ENCODE measurements at places on chromosomes 12 and 14.

- DNase-seq: no peak
These were observed 65.5 kb downstream of the KSR2 start for GRCh38 chr12:117903110-117903840.

DNA sequence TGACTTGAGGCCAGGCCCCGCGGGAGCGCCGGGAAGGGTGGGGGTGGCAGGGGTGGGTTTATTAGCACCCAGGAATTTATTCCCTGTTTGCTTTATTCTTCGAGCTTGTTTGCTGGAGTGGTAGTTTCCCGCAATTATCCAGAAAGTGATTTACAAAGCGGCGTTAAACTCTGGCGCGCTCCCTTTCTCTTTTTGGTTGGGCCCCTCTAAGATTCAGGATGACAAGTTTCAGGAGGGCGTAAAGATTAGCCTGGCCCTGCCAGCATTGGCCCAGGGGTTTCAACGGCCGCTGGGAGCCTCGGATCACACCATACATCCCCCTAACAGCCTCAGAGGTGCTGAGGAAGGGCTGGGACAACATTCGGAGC is 444 bp upstream of the NKX2-8 start:
- no peak for DNase-seq

DNA sequence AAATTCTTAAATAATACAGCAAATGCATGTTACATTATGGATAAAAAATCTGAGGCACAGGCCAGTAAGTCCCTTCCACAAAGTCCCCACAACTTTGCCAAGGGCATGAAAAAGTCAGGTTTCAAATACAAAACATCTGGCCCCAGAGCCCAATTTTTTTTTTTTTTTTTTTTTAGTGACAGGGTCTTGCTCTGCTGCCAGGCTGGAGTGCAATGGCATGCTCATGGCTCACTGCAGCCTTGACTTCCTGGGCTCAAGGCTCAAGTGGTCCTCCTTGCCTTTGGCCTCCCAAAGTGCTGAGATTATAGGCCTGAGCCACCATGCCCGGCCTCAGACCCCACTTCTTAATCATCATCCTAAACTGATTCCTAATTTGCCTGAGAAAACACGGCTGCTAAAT is 3.1 kb upstream of the TTC8 start:
- no peak for DNase-seq

DNA sequence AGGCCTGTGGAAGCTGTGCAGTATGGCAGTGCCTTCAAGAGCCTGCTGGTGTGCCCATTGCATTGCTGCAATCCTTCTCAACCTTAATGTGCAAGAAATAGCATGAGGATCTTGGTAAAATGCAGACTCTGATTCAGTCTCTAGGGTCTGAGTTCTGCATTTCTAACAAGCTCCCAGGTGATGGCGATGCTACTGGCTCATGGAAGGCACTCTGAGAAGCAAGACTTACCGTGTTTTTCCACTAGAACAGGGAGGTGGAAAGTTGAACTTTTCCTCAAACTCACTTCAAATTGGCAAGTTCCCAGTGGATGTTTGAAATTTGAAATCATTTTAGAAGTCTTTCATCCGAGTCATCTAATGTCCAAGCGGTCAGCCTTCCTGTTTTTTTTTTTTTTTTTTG is 55.5 kb downstream of the MYRFL start:
- no peak for DNase-seq

DNA sequence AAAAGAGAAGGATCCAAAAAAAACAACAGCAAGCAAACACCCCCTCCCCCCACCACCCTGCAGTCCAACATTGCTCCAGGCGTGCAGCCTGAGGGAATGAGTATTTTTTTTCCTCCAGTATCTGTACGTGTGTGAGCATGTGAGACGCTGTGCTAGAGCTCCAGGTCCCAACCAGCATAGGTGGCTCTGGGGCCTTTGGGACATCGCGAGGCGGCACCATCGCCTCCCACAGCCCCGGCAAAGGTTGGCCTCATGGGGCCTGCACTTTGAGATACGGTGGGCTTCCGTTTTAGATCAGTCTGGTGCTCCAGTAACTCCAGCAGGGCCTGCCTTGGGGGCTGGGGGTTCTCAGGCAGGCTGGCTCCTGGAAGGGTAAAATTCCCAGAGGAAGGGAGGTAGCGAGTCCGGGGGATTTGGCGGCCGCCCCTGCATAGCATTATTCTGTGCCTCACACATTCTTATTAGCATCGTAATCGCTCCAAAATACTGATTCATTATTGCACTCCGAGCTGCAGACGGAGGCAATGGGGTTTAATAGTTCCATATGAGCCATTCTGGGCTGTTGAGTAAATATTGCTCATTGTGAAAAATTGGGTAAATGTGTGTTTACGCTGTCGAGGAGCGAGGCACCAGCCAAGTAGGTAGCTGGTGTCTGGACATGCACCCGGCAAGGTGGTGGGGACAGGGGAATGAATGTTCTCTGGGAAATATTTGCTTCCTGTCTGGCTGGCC is 143.1 kb upstream of the MYL2 start:
- no peak for DNase-seq

- DNase-seq: no peak
These were observed 122.7 kb downstream of the SSPN start for GRCh38 chr12:26317942-26318575.

DNA sequence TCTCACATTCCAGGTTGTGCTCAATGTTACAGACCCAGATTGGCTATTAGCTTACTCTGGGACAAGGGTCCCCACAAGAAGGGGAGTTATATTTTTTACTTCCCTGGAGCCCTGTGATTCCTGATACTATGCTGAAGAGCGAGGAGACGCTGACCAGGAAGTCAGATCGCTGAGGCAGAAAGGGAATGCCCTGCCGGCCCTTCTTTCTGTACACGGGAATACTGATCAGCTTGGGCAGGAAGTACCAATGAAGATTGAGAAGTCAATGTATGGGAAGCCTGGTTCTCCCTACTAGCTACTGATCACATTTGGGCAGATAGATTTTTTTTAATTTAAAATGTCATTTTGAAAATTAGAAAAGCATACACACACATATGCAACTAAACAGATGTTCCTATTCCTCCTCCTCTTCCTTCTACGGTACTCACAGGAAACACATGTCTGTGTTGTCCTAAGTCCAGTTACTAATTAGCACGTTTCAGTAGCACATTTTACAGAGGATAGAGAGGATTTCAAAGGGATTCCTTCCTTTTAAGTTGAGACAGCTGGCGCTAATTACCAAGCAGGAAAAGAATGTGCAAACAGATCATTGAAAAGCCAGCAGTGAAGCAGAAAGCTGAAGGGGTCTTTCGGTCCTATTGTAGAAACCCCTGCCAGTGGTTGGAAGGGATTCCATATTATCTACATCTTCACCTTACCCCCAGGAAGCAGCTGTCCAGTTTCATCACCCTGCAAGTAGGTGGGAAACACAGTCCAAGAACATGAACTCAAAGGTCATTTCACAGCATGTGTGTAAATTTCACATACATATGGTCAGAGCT is 292.4 kb downstream of the DUSP6 start:
- DNase-seq: no peak

DNA sequence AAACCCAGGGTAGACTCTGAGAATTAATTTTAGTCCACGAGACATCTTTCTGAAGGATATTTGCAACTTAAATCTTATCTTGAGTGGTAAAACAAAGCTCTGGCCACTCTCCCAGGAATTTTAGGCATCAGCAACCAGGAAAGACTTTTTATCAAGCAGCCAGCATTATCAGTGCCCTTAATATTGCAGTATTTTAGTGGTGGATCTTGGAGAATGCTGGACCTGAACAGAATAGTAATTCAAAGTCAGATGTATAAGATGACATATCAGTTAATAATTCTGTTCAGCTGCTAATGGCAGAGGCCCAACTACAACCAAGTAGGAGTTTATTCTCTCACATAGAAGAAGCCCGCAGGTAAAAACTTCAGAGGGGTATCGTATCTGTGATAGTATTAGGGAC is 59.0 kb upstream of the CRY1 start:
- DNase-seq: no peak

DNA sequence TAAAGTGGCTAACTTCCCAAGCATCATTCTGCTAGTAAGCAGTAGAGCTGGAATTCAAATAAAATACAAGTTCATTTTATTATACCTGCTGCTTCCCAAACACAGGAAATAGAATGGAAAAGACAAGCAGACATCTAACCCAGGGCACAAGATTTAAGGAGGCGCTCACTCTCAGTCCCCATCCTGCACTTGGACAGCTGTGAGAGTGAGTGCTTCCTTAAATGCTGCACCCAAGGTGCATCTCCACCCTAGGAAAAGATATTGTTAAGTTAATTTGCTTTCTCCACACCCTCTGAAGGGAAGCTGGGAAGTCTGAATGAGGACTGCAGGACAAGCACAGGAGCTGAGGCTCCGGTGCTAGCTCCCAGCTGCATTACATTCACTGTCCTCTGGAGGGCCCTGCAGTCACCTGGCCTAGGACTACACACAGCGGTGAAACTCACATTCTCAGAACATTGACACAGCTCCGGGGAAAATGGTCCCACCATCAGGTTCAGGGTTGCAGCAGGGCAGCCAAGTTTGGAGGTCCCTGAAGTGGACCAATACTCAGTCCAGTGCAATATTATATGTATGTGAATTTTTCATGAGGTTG is 14.2 kb downstream of the HEBP1 start:
- DNase-seq: no peak

GRCh38 chr12:71007781-71008404 is 87.4 kb upstream of the PTPRR start:
- no peak for DNase-seq

GRCh38 chr12:109673884-109674283 is 39.7 kb upstream of the FAM222A start:
- no peak for DNase-seq

DNA sequence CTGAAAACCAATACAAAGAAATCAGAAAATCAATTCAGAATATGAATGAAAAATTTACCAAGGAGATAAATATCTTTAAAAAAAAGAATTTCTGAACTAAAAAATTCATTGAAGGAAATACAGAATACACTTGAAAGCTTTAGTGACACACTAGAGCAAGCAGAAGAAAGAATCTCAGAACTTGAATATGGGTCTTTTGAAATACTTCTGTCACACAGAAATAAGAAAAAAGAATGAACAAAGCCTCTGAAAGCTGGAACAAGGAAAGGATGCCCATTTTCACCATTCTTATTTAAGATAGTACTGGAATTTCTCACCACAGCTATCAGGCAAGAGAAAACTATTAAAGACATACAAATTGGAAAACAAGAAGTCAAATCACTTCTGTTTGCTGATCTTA is 103.1 kb upstream of the NEDD1 start:
- DNase-seq: no peak

DNA sequence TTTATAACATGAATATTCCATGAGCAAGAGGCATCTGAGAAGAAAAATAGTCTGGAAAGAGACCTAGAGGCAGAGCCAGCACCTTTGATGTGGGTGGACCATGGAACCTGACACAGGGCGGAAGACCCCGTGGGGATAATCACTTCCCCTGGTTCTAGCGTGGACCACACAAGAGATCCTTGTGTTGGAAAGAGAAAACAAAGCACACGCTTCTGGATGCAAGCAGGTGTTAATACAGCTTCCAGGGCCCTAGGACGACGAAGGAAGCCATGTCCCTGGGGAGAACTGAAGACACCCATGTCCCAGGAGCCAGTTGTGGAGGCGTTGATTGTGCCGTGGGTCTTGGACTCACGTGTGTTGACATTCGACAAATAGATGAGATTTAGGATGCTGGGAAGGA is 102.9 kb downstream of the ADGRD1 start:
- DNase-seq: no peak

DNA sequence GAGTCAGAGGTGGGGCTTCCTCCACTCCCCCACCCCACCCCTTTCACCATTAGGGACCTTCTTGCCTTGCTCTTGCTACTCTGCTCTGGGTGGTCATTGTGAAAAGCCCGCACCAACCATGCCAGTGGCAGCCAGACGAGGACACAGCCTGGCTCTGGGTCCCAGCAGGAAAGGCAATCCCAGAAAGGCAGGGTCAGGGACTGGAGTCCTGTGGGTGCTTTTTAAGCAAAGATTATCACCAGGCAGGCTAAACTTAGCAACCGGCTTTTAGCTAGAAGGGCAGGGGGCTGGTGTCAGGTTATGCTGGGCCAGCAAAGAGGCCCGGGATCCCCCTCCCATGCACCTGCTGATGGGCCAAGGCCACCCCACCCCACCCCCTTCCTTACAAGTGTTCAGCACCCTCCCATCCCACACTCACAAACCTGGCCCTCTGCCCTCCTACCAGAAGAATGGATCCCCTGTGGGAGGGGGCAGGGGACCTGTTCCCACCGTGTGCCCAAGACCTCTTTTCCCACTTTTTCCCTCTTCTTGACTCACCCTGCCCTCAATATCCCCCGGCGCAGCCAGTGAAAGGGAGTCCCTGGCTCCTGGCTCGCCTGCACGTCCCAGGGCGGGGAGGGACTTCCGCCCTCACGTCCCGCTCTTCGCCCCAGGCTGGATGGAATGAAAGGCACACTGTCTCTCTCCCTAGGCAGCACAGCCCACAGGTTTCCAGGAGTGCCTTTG is 1.2 kb upstream of the GAPDH start:
- no peak for DNase-seq

GRCh38 chr12:55745361-55746173 is 2.6 kb downstream of the GDF11 start:
- no peak for DNase-seq

GRCh38 chr12:100414739-100415138 is 57.9 kb downstream of the SLC17A8 start:
- DNase-seq: no peak

DNA sequence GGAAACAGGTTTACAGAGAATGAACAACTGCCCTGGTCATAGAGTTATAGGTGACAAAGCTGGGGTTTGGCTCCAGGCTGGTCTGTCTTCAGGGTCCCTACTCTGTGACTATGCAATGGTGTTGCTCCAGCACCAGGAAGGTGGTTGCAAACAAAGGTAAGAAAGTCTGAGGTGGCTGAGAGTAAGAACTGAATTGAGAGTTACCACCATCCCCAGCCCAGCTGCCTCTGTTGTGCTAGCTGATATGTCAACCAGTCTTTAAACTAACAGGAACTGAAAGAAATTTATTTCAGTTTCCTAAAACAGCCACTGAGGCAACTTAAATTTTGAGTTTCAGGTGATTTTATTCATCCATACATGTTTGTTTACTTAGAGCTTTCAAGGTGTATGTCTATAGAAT is 111.0 kb upstream of the LRIG3 start:
- DNase-seq: no peak

- no peak for DNase-seq
These were observed 67.3 kb downstream of the ZNF664 start for GRCh38 chr12:124040291-124040690.

GRCh38 chr14:103296007-103296406 is 38.0 kb upstream of the EIF5 start:
- no peak for DNase-seq

- no peak for DNase-seq
These were observed 20.2 kb upstream of the PPP1CC start for GRCh38 chr12:110762891-110763290.

GRCh38 chr12:93746572-93747168 is 69.5 kb downstream of the CRADD start:
- DNase-seq: no peak

DNA sequence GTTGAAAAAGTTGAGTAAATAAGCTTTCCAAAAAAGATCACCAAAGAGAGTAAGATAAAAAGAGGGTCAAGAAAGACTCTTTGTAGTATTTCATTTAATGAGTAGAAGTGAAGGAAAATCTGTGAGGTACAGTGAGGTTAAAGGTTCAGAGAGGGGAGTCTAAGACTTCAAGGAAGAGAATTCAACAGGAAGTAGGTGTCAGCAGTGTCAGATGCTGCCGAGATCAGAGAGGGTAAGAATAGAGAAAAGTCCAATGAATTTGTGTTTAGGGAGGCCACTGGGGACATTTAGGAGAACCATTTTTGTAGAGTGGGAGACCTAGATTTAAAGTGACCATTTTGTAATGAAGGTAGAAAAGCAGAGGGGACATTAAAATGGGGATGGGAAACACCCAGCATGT is 71.6 kb upstream of the KRAS start:
- no peak for DNase-seq

Data from stimulated activated CD4-positive, alpha-beta T cell treated with anti-CD3 and anti-CD28 coated beads, Interleukin-1b, Interleukin-23, amount 100 ng/mL, for 4 hours (primary cell).